Astrocyte (in vitro differentiated cells and primary cell): ENCODE measurements at places on chromosomes 2 and 18. TPM values are rescaled to one million over a fixed set of nuclear protein-coding genes. Genes with fewer than 3 reads are reported as not detected.

The TUBB8B gene
- not detected in 2 replicates for total RNA-seq

The SS18 gene
- total RNA-seq, result 113 and 120 TPM in 2 replicates

The MOCOS gene
- 1.4 and 1.9 TPM in 2 replicates for total RNA-seq

The SCN9A gene
- total RNA-seq, result 7.8 and 8.7 TPM in 2 replicates

The DUSP11 gene
- 38.3 and 39.6 TPM in 2 replicates for total RNA-seq

The CRACDL gene
- 1.8 and 5.7 TPM in 2 replicates for total RNA-seq

GRCh38 chr18:28875059-28875458, 698.1 kb upstream of the CDH2 start:
- DNase-seq, result peak; percentile 75

- DNase-seq, result peak; percentile 56
These were observed 19.6 kb downstream of the TUBB6 start for GRCh38 chr18:12327510-12328178.

DNA sequence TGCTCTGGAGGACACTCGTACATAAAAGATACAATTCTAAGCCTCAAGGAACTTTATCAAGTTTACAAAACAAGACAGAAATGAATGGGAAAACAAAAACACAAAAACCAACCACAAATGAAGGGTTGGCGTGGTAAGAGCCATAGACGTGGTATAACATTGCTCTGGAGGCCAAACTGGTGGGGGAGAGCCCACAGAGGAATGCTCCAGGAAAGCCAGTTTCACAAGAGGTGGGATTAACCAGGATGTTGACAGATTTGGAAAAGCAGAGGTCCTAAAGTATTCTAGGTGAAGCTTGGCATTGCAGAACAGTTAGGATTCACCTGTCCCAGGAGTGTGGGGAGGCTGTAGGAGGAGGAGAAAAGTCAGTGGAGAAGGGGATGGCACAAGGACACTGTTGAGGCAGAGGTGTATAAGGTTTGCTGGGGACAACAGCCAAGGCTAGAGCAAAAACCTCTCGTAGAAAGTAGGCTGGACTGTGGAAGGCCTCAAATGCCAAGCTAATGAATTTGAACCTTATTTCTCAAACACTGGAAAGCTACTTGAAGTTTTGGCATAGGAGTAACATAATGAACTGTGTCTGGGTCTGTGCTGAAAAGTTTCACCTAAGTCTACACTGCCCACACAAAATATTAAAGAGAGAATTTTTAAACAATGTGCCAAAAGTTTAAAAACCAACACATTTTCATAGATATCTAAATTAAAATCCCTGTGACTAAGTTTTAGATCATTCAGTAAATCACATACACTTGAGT, 135.1 kb downstream of the THADA start:
- no peak for DNase-seq

DNA sequence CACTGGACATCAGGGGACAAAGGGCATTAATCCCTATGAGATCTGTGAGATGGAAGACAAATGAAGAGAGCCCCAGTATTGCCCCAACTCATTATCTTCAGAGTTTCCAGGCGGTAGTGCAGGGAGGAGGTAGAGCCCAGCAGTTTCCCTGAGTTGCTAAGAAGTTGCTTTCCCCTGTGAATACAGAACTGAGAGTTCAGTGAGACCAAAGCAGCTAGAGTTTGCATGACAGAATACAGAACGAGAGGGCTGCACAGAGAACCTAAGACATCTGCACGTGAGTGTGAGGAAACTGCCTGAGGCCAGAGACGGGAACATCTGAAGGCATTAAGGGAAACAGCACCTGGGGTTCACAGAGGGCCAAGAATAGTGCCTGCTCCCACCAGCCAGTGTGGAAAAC, 18.1 kb upstream of the PGAP1 start:
- no peak for DNase-seq

- DNase-seq, result no peak
These were observed 27.8 kb upstream of the MAT2A start for GRCh38 chr2:85511008-85511811.

DNA sequence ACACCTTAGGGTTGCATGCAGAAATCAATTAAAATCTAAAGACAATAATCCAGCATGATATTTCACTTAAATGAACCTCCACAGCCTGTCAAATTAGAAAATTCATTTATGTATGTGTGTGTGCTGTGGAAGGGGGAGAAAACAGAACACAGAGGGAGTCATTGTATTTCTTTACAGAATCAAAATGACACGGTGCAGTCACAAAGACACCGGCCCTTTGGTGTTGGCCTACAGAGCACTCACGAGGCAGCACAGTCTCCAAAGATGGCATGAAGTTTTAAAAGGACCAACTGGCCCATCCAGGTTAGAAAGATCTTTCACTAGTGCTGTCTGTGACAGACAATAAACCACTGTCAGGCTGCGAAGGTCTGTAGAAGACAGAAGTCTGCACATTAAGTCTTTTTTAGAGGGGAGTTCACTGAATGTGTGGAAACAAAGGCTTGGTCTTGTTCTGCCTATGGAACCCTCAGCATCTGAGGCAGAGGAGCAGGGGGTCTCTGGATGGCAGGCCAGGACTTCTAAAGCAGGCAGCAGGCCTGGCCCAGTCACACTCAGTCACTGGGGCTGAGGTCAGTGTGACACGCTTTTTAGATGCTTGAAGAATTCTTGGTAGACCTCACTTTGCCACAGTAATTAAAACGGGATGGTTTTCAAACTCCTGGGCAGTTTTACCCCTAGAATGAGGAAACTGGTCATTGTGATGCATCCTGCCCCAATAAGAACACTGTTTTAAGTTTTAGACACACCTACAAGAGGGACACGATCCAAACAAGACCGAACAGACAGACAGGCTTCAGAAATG, 184.9 kb downstream of the AFF3 start:
- DNase-seq, result peak; percentile 32

DNA sequence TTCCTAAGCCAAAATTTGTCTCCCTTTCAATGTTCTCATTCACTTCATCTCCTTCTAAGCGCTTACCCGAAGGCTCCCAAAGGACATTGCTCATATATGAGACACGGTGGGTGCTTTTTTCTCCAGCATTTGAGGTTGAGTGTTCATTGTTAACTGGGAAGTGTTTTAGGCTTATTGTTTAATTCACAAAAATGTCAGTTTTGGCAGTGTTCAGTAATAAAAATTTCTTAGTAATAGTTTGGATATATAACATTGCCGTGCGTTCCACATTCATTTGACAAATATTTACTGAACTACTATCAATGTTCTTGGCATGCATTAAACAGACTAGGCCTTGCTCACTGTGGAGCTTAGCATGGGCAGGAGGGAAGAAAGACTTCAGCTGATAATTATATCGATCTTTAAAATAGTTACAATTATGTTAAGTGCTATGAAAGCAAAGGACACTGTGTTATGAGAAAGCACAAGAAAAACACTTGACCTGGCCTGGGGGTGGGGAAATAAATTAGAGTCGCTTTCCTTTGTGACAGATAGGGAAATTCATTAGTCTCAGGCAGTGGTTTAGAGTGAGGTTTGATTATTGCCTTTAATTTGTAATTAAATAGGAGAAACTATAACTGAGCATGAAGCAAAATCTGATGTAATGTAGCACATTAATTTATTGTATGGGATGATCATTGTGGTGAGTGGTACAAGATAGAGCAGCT, 82.2 kb upstream of the DOCK10 start:
- no peak for DNase-seq

- DNase-seq, result no peak
These were observed 91.7 kb downstream of the RBMS1 start for GRCh38 chr2:160401895-160402294.

DNA sequence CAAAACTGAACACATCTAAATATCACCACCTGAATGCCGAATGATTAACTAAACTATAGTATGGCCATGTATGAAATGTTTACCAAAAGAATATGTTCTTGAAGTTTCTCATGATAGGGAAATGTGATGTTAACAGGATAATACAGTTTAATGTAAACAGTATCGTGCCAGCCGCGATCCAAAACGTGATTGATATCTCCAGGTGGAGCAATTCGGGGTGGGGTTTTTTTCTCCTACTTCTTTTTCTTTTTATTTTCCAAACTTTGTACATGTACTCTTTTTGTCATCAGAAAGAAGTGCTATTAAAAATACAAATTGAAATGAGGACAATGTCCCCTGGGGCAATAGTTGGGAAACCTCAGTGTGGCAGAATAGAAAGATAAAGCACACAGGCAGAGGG, 4.0 kb upstream of the BIN1 start:
- DNase-seq, result no peak

DNA sequence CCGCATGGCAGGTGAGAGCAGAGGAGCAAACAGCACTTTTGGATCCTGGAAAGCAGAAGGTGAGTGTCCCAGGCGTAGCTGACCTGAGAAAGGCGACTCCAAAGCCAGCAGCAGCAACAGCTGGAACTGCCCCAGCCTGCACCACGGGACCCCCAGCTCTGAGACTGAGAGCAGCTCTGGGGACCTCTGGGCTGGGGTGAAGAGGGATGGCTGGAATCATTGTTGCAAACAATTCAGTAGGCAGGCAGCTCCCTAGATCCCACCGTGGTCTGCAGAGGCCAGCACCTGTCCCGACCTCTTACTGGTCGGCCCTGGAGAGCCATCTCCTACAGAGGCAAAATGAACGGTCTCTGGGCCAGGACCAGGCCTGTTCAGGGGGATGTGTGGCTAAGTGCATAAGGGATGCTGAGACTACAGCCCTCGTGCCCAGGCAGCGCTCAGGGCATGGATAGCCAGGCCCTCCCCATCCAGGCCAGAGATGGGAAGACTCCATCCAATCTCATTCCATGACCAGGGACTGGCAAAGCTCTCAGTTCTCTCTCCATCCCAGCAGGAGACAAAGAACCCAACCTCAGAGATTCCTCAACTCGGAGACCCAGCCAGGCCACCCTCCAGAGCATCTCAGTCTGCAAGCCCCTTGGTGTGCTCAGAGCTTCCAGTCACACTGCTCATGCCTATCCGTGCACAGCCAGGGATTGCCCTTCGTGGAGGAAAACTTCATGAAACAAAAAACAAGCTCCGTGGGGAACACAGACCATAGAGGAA, 38.2 kb upstream of the ALPP start:
- no peak for DNase-seq

GRCh38 chr2:223870840-223871611, 33.6 kb upstream of the AP1S3 start:
- DNase-seq, result no peak

DNA sequence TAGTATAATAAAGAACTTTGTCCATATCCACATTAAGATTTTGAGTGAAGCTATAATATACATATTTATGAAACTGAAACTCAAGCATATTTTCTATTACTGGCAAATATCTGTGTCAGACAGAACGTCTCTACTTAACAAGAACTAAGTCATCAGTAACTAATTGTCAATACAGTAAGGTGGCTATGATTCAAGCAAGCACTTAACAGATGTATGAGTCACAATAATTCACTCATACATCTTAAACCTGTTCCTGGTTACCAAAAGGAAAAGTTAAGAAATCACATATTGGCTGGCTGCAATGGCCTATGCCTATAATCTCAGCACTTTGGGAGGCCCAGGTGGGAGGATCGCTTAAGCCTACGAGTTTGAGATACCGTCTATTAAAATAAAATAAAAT, 96.0 kb downstream of the SOS1 start:
- DNase-seq, result peak; percentile 50

DNA sequence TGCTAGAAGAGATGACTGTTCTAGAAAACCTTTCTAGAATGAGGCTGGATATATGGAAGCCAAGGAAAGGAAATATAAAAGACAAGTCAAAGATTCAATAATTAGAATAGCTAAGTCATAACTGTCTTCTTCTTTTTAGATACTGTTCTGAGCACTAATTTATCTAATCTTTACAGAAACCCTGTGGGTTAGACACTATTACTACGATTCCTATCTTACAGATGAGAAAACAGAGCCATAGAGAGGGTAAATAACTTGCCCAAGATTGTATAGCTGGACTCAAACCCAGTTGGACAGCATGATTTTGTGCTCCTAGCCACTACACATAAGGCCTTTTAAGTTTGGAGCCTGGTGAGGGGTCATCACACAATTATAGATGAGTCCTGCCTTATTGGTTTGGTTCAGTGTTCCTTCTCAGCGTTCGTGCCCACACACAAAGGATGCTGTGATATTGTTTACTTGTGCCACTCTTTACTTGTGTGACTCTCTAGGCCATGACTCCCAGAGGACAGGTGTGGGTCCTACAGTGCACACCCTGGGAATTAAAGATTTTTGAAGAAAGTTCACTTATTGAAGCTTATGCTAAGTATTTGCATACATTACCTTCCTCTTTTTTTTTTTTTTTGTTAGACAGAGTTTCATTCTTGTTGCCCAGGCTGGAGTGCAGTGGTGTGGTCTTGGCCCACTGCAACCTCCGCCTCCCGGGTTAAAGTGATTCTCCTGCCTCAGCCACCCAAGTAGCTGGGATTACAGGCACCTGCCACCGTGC, 153.7 kb downstream of the PRKCE start:
- DNase-seq, result no peak

GRCh38 chr18:65409261-65409660, 341.6 kb upstream of the CDH7 start:
- DNase-seq, result no peak
